ENCODE measurements at places on chromosomes 4 and X.

DNA sequence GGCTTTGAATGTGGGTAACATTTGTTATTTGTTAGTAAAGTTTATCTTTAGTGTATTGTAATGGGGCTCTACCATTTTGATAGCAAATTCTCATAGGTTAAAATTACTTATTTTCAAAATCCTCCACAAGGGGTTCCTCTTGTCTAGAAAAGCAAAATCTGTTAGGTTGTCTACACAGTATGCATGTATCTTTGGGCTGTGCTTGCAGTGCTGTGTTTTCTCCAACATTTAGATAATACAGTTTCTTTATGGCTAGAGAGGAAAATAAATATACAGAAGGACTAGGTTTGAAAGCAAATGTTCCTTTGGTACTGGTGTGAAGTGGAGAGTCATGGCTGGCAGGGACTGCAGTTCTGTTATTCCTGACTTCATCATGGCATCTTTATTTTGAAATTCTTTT is 40.3 kb downstream of the POLR2B start:
- no peak for DNase-seq

DNA sequence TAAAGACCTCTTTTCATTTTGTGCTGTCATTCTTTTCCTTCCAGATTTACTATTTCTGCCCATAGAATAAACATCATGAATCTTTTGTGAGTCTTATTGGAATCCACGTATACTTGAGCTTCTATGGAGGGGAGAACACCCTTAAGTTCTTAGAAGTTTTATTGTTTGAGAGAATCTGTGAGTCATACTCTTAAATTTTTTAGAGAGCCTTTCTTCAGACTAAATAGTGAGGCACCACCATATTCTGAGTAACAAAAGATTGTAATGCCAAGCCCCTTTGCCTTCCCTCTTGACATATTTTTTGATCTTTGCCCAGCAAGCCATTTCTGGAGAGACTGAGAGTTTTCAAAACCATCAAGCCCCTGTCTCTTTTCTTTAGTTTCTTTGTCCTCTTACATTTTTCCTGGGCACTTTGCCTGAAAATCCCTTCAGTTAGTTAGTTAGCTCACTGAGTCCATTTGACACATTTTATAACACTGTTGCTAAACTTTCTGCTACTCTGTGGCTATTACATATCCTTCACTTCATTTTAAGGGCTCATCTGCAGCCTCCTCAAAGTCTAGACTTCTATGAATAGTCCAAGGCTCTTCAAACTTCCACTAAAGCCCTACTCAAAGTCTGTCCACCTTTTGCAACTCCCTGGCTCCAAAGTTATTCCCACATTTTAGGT is 65.3 kb upstream of the NDUFC1 start:
- no peak for DNase-seq

DNA sequence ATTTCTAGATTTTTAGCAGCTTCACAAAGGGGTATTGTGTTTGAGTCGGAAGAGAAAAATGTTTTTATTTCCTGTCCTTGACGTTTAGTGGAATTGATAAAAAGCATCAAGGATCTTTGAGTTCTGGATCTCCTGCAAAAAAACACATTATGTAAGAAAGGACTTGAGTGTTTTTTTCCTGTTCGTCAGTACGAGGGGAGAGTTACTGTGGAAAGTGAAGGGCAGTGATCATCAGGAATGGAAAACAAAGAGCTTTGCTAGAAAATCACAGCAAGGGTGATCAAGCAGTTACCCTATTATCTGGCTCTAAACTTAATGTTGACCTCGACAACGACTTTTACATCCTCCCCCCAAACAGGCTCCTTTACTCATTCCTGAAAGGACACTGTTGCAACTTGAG is 7.3 kb downstream of the LIMCH1 start:
- no peak for DNase-seq

GRCh38 chrX:127124871-127125270 is 305.3 kb downstream of the PRR32 start:
- no peak for DNase-seq

DNA sequence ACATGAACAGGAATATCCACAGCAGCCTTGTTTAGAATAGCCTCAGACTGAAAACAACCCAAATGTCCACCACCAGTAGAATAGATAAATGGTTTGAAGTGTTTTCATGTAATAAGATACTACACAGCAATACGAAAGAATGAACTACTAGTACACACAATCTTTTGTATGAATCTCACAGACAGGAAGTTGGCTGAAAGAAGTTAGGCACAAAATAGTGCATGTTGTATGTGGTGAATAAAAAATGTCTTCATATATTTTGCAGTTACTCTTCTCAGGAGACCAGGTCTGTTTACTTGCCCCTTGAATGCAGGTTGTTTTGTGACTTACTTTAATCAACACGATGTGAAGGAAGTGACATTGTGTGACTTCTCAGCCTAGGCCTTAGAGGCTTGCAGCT is 75.9 kb upstream of the LEF1 start:
- no peak for DNase-seq

Measured in SJSA1 (cell line).